ENCODE measurements at places on chromosomes 4 and X.
A peak's percentile ranks its signal among the peaks of the same experiment; 100 is the strongest.

DNA sequence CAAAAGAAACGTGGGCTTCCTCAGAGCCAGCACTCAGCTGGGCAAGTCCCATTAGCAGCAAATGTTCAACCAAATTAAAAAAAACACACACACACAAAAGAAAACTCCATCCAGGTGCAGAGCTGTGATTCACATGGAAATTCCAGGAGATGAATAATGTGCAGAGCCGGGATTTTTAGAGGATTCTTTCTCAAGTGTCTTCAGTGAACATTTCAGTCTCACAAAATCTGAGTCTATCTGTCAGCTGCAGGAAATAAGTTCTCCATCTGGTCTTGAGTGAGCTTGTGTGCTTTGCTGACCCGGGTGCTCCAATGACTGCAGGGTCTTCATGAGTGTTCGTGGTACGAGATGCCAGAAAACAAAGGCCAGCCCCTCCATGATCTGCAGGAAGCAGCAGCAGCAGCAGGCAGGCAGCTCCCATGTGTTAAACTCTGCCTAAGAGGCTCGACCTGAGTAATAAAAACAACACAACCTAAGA lies 44.3 kb downstream of the RASGEF1B start:
- DNase-seq, result no peak

DNA sequence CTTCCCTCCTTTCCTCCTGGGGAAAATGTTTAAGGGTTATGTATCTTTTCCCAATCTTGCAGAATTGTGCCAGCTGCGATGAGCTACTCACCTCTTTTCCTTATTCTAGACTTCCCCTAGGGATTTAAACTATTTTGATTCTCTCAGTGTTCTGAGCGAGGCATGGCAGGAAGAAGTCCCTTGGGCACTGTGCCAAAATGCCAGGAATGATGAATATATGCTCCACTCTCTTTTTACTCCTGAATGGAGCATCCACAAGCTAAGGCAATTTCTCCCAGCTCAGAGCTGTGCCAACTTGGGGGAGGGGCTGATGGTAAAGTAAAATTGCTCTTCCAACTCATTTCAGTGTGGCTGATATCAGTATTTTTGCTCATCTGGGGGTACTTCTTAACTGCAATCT lies 4.0 kb upstream of the C4orf17 start:
- DNase-seq, result no peak

DNA sequence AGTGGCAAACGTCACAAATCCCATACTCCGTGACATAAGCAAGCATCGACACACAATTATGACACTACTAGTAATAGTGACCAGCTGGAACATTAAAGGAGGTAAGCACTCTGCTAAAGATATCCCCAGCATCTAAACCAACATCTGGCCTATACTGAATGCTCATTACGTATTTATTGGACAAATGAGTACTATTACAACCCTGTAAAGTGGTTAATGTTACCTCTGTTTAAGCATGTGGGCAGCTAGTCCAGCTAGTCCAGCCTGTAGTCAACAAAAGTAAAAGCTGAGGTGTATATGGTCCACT lies 419 bp upstream of the RPGR start:
- DNase-seq, result no peak

GRCh38 chrX:149962859-149963757 lies 24.8 kb upstream of the EOLA2 start:
- no peak for DNase-seq

GRCh38 chr4:1760521-1761071 lies 32.5 kb upstream of the FGFR3 start:
- no peak for DNase-seq

DNA sequence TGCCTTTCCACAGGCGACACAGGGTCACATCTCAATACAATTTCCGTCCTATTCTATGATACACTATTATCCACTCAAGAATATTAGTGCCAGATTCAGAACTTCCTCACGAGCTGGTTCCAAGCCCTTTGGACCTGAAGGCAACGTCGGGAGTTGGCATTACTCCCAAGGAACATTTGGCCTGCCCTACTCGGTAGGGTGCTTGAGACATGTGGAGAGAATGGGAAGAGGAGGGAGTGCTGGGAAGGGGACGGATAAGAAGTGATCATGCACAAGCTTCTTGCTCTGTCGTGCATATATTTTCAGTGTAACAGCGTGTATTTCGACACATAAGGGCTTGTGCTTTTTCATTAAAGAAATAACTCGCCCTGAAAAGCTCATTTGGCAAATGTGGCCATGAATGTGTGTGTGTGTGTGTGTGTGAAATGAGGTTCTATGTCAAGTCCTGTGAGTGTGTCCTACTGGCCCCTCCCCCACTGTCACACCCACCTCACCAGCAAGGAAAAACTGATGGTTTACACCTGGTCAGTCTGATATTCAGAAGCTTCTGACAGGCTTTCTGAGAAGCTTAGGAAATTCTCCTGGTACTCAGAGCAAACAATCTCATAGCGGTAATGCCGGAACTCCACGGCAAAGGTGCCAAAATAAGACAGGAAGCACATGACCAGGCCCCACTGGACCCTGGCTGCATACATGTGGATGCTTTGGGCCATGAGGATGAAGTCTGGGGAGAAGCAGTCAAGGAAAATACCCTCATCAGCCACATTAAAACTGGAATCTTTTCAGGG lies 54.8 kb downstream of the ENOPH1 start:
- no peak for DNase-seq

DNA sequence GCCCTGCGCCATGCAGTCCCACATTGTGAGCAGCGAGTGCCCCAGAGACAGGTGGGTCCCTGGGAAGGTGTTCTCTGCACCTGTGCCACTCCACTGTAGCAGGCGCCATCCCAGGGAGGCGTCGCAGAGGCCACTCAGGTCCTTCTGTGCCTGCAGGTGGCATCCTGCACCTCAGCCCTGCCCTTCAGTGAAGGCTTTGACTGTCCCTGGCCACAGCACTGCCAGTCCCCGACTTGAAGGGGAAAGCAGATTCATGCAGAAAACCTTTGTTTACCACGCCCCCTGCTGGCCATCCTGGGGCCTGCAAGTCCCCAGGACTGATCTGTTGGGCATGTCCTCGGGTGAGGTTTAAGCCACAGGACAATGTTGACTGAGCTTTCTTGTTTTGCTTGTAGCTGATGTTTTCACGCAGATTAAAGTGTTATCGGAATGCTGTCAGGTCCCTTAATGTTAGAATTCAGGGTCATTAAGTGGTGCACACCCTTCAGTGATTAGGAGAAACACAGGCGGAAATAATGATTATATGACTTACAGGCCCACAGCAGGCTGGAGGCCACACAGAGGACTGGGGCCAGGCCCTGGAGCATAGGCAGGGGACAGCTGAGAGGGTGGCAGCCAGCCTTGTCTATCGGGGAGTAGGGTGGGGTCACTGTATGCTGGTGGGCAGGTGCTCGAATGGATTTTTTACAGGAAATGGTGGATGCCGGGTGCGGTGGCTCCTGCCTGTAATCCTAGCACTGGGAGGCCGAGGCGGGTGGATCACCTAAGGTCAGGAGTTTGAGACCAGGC lies 5.0 kb downstream of the TACC3 start:
- peak; percentile 84 for DNase-seq

DNA sequence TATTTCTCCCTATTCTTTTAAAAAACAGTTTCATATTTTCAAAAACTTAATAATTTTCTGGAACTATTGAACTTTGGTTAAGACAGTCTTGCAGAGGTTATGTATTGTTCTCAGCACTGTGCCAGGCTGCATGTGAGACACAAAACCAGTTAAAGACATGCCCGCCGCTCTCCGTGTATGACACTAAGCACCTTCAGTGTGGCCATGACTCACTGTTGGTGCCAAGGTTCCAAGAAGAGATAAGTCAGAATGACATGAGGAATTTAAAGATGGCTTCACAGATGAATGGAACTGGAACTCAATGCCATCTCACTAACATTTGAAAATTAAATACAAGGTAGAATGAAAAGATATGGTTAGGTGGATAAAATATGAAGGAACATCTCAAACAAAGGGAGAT lies 525.5 kb upstream of the ZFP42 start:
- DNase-seq, result no peak

DNA sequence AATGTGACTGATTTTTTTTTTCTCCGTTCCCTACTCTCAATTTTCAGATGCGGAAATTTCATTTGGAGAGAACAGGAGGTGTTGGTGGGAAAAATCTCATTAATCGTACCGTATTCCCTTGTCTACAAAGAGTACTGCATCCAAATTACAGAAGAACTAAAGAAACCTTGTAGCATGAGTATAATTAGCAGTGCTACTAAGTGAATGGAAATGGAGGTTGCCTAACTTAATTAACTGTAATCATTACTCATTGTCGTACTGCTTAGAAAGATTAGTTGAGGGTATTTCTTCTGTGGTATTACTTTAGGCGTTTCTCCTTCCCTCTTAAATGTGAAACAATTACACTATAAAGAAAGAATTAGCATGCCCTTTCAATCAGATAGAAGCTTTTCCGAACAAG lies 81.7 kb downstream of the DMD start:
- no peak for DNase-seq

GRCh38 chr4:138158746-138159297 lies 83.3 kb downstream of the SLC7A11 start:
- DNase-seq, result no peak

DNA sequence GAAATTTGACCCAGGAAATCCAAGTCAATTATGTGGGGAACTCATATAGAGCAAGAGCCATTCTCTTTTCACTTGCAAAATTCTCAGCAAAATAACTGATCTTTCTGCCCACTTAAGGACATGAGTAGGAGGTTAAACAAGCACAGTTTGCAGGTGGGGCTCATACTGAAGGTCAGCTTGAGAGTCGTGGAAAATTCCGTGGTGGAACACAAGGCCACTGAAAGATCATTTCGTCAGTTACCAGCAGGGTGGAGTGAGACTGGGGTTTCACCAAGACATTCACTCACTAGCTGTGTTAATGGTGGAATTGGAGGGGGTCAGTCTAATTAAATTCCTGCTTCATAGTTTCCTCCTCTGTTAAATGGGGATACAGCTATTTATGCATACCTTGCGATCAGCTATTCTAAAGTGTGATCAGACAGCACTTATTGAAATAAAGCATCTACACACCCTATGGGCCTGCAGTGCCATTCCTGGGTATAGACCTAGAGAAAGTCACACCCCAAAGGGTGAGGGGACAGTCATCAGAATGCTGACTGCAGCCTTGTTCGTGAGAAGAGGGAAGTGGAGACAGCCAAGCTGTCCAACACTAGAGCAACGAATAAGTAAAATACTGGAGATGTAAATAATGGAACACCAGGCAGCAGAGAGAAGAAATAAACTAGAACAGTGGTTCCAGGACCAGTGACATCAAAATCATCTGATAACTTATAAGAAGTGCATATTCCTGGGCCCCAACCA lies 42.7 kb upstream of the CLNK start:
- no peak for DNase-seq

- no peak for DNase-seq
These were observed 7.4 kb downstream of the MMAA start for GRCh38 chr4:145626623-145626982.

DNA sequence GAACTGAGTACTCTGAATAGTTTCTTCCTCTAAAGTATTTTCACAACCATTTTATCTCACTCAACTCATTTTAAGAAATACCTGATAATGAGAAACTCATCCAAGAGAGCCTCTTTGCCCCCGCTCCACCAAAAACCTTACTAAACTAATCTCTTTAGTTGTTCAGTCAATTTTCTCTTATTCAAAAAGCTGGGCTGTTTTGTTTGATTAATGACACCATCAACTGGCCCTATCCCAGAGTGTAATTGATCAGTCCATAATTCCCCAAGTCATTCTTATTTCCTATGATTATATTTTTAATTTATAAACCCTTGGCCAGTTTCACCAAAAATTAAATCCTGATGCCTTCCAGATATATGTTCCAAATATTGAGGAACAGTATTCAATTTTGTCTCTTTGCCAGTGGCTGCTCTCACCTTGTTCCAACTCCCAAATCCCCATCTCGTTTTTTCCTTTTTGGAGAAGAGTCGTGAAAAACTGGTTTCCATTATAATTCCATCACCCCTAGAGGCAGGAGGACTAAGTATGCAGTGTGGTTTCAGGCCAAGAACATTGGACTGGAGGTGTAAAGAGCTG lies 10.4 kb downstream of the LIMCH1 start:
- no peak for DNase-seq

DNA sequence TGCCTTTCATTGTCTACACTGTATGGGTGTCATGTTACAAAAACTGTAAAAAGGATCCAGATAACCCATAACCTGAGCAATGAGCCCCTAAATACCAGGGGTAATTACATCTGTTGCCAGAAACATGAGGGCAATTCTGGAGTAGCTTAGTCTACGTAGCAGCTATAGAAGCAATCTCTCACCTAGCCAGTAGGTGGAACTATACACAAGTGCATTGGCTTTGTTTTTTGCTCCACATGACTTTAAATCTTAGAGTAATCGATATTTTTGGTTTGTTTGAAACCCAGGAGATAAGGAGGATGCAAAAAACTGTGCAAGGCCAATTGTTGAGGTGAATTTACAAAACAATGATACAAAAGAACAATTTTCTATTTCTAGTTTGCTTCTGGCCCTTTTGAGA lies 57.5 kb downstream of the GPR82 start:
- no peak for DNase-seq

DNA sequence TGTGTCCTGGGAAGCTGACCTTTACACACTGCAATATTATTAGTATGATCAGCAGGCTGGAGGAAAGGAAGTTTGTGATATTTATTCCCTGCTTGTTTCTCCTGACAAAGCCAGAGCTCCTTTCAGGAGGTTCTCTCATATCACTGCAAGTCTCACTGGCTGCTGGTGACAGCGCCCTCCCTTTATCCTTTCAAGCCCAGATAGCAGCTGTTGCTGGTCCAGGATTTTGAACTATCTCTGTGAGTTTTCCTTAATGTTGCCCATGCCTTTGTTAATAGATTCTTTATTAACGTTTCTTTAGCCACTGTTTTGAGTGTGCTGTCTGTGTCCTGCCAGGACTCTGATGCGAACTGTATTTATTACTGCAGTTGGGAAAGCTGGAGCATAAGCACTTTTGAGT lies 518.7 kb downstream of the C4orf33 start:
- DNase-seq, result no peak

DNA sequence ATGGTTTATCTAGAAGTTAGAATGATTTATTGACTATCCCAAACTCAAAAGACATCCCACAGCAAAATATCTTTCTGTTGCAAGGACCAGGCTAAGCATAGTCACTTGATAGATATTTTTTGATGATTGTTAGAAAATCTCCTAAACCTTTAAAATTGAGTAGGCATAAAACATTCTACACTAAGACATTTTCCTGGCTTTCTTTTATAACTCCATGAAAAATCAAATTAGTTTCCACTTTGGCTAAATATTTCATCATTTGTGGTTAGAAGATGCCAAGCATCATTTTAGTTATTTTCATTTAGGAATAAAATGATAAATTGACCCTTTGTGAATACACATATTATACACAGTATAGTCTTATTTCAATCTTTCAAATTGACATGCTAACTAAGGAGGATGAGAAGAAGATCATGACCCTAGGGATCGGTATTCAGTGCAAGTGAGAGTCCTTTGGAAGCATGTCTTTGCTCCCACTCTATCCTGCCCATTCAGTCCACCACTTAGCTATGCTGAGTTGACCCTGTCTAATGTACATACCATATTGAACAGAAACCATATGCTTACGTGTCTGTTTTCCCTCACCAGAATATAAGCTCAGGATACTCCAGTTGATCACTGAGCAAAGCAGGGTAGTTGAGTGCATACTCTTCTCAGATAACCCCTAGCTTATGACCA lies 136.6 kb upstream of the OTUD4 start:
- no peak for DNase-seq

All from D721Med (cell line).